ENCODE measurements at places on chromosomes 7 and 10. TPM values are rescaled to one million over a fixed set of nuclear protein-coding genes. Genes with fewer than 3 reads are reported as not detected.

The INA gene
- total RNA-seq: 36.4 TPM

The SPDYE2B gene
- not detected for total RNA-seq

GRCh38 chr10:102406815-102407214 lies 11.3 kb downstream of the NFKB2 start:
- no peak for DNase-seq

DNA sequence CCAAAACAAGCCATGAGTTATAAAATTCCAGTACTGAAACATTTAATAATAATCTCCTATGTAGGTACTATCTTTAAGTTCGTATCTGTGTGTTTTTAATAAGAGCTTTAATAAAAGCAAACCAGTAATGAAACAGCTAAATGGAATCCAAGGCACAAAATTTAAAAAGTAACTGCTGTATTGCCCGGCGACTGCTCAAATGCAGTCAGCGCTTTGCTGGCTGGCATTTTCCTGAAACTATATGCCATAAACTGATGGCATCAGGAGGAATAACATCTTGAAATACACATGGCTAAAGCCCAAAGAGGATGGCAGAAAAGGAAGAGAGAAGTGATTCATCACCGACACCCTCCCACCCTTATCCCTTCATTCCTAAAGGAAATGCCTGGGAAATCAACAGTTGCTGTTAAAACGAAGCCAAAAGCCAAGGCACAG lies 133.1 kb downstream of the CUBN start:
- DNase-seq: no peak

The PRKG1 gene
- total RNA-seq: 4.4 TPM

- DNase-seq: no peak
Measured at GRCh38 chr10:4141471-4141870, 356.5 kb upstream of the KLF6 start.

- no peak for DNase-seq
Measured at GRCh38 chr7:20561466-20561865, 54.0 kb upstream of the ABCB5 start.

DNA sequence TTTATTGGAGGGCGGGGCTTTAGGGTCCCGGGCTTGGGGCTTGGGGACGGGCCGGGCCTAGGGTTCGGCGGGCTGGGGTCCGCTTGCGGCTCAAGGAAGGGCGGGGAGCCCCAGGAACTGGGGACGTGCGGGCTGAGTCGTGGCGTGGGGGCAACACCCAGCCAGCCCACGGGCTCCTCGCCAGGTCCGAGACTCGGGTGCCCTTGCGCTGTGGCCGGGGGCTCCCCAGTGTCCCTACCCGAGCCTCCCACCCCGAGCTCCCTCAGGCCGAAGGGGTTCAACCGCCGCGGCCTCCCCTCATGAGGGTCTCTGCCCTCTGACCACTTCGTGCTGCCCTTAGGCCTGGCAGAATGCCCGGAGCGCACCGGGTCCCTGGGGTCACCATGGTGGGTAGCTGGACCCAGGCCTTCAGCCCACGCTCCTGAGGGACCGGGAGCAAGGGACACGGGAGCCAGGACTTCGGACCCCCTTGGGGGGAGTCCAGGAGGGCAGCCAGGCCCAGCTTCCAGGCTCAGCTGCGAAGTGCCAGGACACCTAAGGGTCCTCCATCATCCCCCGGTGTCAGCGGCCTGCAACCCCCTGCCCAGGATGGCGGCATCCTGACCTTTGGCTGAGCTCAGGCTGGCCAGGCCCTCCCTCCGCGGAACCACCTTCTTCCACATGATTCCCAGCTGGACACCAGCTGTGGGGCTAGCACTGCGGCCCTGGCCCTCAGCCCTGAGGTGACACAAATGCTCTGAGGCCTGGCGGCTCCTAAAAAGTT lies 524 bp upstream of the FUOM start:
- no peak for DNase-seq

- DNase-seq: no peak
Measured at GRCh38 chr7:15764851-15765382, 78.4 kb upstream of the MEOX2 start.

- DNase-seq: peak; percentile 47
Measured at GRCh38 chr7:32206987-32207386, 136.8 kb upstream of the PDE1C start.

DNA sequence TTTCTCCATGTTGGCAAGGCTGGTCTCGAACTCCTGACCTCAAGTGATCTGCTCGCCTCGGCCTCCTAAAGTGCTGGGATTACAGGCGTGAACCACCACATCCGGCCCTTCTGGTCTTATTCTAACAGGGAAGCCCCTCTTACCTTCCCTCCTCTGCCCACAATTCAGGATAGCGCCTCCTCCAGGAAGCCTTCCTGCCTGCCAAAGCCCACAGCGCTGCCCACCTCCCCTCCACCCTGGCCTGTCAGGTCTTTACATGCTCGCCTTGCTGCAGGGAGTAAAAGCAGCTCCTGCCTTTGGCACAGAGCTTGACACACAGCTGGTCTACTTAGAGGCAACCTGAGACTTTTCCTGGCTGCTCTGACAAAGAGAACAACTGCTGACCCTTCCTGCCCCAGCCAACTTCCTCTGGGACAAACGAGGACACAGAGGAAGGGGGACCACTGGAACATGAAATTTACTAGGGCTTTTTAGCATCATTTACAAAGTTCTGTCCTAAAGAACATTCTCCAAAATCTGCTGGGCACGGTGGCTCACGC lies 13.2 kb downstream of the MLXIPL start:
- no peak for DNase-seq

DNA sequence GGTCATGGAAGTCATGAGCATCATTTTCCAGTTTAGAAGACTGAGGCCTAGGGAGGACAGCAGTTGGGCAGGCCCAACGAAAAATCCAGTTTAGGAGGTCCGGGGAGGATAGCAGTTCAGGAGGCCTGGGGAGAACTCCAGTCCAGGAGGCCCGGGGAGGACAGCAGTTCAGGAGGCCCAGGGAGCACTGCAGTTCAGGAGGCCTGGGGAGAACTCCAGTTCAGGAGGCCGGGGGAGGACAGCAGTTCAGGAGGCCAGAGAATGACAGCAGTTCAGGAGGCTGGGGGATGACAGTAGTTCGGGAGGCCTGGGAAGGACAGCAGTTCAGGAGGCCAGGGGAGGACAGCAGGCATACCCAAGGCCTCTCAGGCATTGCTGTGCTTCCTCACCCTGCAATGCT lies 453.4 kb downstream of the LRMDA start:
- no peak for DNase-seq

The POM121 gene
- total RNA-seq: 68.8 TPM

GRCh38 chr7:149610441-149611011 lies 112.9 kb upstream of the ZNF746 start:
- no peak for DNase-seq

The CARD11 gene
- 0.59 TPM for total RNA-seq

Measured in neural crest cell (in vitro differentiated cells).